ENCODE measurements at places on chromosomes 12 and 14.

GRCh38 chr12:116209503-116209902, 68.0 kb downstream of the MED13L start:
- no peak for DNase-seq

- DNase-seq, result no peak
Observed at GRCh38 chr12:96462571-96463280, 26.7 kb upstream of the CFAP54 start.

DNA sequence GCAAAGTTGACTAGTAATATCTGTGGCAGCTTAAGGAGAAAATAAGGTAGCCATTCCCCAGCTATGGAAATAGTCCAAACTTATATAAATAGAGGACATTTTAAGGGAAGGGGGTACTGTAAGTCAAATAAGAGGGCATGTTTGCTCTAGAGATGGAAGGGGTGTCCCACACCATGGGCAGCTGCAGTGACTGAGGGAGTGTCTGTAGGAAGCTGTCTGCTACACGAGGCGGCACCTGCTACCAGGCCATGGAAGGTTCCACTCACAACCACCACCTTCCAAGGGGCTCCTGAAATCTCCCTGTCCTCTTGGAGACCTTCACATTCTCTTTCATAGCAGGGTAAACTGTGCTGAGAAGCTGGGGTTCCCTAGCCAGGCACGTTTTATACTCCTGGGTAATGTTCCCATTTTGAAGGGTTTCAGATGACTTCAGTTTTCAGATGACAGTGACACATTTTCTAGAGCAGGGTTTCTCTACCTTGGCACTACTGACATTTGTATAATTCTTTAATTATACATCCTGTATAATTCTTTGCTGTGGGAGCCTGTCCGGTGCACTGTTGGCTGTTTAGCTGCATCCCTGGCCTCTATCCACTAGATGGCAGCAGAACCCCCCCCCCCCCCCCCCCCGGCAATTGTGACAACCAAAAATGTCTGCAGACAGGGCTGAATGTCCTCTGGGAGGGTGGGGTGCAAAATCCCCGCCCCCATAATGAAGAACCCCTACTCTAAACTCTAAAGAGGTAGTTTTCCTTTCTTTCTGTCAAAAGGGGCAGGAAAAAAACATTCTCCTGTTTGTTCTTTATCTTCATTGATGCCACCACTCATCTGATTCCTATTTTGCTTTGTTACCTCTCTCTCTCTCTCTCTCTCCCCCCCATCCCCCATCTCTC, 11.6 kb upstream of the SMCO2 start:
- DNase-seq, result no peak

- DNase-seq, result peak; percentile 85
Observed at GRCh38 chr12:124754949-124755800, 108.5 kb downstream of the SCARB1 start.

- DNase-seq, result no peak
Observed at GRCh38 chr14:39015360-39015961, 87.6 kb downstream of the SEC23A start.

DNA sequence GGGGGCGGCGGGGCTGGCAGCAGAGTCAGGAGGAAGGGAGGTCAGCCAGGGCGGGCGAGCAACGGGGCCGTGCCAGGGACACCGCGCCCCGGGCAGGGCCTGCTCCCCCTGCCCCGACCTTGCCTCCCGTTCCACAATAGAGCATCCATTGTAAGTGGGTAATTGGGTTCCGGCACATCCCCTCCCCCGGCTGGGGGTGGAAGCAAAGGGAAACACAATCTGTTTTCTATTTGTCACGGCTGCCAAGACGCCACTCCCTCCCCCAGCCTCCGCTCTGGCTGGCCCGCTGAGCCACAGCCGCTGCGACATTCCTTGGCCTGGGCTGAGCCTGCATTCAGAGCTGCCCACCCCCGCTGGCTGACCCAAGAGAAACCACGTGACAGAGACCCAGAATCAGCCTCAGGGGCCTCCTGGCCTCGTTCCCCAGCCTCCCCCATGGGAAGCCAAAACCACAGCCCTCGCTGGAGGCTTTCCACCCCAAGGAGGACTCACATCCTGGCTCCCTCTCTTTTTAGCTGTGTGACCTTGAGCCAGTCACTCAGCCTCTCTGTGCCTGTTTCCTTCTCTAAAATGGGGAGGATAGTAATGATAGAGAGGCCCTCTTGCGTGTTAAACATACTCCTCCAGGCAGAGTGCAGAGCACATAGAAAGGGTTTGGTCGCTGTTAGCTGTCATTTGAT, 117.6 kb downstream of the SCARB1 start:
- DNase-seq, result peak; percentile 44

- no peak for DNase-seq
Observed at GRCh38 chr14:90592655-90593054, 195.8 kb downstream of the CALM1 start.

GRCh38 chr12:113766879-113767878, 198.9 kb downstream of the RBM19 start:
- no peak for DNase-seq

- DNase-seq, result no peak
Observed at GRCh38 chr14:31083781-31084180, 57.6 kb upstream of the STRN3 start.

DNA sequence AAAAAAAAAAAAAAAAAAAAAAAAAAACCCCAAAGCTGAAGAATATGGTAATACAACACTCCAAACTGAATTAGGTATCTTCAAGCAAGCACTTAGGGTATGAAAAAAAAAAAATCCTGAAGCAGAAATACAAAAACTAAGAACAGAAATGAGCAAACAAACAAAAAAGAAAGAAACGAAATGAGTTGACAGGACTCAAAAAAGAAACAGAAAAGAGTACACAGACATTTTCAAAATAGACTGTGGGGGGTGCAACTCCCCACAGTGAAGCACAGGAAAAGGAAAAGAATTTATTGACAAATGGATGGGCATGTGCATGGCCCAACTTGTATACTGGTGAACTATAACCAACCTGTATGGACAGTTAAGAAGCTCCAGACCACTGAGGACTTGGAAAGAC, 24.6 kb downstream of the RPS6KA5 start:
- no peak for DNase-seq

GRCh38 chr12:128025589-128026245, 241.3 kb upstream of the TMEM132C start:
- no peak for DNase-seq

- no peak for DNase-seq
Observed at GRCh38 chr12:78403136-78403535, 461.4 kb upstream of the SYT1 start.

DNA sequence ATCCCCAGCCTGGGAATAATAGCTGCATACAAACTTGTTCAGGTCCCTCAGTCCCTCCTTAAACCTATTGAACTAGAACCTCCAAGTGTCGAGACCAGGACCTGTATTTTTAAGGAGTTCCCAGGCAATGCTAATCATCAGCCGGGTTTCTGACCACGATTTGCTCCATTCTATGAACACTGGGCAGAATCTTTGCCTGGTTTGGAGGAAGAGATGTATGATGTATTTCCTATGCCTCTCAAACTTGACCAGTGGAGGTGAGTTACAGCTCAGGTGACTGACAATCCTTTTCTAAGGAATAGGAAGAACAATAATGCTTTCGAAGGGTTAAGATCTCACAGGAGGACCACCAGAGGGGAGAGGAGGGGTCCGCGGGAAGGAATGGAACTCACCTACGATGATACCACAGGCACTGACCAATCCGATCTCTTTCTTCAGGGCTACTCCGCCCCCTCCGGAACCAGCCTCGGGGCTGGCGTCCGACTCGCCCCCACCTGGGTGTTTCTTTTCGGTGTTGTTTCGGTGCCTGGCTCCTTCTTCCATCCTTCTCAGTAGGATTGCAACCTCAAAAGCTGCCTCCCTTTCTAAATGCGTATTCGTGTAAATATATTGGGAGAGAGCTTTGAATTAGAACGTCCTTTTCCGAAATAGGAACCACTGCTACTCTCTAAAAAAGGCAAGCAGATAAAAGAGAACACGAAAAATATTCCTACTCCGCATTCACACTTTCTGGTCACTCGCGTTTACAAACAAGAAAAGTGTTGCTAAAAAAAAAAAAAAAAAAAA, 895 bp downstream of the SLC7A8 start:
- DNase-seq, result no peak

DNA sequence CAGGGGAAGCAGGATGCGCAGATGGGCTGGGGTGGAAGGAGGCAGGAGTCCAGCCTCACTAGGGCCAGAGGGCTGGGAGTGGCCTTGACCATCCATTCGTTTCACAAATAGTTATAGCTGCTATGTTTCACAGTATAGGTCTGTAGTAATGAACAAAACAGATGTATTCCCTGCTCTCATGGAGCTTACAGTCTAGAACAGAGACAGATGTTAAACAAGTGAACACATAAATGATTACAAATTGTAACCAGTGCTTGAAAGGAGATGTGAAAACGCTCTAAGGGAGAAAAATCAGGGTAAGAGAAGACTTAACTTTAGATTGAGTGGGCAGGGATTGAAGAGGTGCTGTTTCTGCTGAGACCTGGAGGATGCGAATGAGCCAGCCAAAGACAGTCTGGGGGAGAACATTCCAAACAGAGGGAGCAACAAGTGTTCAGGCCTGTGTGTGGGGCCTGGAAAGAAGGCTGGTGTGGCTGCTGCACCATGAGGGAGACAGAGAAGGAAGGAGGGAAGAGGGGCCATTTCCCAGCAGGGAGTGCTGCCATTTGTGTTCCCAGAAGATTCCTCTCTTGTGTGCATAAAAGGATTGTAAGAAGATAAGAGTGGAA, 14.6 kb downstream of the CFAP251 start:
- DNase-seq, result no peak

DNA sequence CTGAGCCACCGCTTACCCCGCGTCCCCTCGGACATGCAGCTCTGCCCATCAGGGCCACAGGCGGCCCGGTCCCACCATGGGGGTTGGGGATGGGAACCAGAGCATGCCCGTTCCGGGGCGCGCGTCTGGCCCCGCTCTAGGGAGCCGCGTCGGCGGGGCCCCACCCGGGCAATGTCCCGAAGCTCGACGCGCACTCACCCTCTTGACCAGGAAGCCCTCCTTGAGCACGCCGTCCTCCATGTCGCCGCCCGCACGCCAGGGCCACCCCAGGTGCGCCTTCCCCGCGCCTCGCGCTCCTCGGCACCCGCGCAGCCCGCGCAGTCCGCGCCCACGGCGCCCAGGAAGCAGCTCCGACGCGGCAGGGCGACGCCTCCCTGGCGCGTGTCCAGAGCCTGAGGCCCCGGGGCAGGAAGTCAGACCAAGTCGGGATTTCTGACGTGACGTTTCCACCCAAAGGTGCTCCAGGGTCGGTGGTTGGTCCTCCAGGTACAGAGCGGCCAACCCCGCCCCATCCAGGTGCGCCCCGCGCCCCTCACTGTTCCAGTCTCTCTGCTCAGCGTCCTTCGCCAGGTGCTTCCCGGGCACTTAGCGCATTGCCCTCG, at the start of gene PLEK2:
Gene PLEK2 (minus strand): TSS at position 346 of the 602 bp plus-strand sequence. CDS start 106 bp downstream, at position 240.
- DNase-seq, result no peak

GRCh38 chr12:56714431-56714929, 10.6 kb downstream of the NACA start:
- no peak for DNase-seq

DNA sequence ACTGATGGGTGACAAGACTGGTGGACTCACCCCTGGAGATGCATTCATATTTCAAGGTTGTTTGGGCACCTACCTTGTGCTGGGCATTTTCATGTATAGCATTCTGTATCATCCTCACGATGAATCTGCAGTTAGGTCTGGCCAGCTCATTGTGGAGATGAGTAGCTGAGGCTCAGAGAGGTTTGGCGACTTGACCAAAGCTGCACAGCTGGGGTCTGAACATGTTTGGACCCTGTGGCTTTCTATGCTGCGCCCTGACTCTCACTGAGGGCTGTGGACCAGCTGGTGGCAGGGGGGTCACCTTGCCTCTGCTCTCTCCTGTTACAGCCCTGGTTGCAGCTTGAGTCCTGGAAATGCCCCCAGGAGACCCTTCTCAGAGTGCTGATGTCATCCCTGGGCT, 24.9 kb upstream of the CCDC63 start:
- no peak for DNase-seq

- peak; percentile 30 for DNase-seq
Observed at GRCh38 chr12:71455028-71455737, 15.6 kb downstream of the LGR5 start.

GRCh38 chr14:57865403-57866198, at the start of gene SLC35F4:
Gene SLC35F4, minus strand, starts transcription at chr14:57866092.
- peak; percentile 15 for DNase-seq

GRCh38 chr12:55736780-55737580, 5.9 kb upstream of the GDF11 start:
- peak; percentile 70 for DNase-seq

GRCh38 chr12:123491481-123491880, 33.5 kb downstream of the SNRNP35 start:
- DNase-seq, result no peak

DNA sequence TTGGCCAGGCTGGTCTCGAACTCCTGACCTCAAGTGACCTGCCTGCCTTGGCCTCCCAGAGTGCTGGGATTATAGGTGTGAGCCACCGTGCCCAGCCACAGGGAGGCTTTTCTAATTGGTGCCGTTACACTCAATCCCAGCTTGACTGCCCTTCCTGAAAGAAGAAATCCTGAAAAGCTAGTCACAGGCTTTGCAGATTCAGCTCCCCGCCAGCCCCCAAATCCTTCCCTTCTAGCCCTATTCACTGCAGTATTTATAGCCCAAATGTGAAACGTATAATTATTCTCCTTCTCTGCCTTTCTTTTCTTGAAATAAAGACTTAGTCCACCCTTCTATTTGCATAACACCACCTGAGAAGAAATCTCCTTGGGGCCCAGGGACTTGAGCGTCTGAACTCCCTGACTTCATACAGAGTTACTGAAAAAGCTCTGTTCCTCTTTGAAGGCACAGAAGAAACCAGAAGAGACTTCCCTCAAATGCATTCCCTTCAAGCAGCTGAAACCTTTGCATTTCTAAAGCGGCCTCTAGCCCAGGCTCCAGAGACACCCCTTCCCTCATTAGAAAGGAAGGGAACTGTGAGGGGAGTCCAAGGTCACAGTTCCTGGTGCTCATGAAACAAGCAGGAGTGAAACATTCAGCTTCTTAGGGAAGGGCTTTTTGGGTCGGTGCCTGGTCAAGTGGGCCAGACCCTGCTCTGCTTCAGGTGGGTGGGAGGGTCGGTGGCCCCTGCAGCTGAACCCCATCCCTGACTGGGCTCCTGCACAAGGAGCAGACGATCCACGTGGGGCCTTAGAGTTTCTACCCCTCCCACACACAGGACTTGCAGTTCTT, 42.3 kb upstream of the BATF start:
- DNase-seq, result no peak

- DNase-seq, result no peak
Observed at GRCh38 chr14:60515511-60516289, 6.8 kb downstream of the SIX6 start.

- DNase-seq, result no peak
Observed at GRCh38 chr14:55416866-55417265, 5.2 kb upstream of the ATG14 start.

- DNase-seq, result no peak
Observed at GRCh38 chr14:105019861-105020814, 745 bp downstream of the CDCA4 start.

GRCh38 chr12:40058721-40059190, 47.1 kb downstream of the SLC2A13 start:
- no peak for DNase-seq

- DNase-seq, result no peak
Observed at GRCh38 chr12:120515496-120515895, 13.5 kb downstream of the COQ5 start.

DNA sequence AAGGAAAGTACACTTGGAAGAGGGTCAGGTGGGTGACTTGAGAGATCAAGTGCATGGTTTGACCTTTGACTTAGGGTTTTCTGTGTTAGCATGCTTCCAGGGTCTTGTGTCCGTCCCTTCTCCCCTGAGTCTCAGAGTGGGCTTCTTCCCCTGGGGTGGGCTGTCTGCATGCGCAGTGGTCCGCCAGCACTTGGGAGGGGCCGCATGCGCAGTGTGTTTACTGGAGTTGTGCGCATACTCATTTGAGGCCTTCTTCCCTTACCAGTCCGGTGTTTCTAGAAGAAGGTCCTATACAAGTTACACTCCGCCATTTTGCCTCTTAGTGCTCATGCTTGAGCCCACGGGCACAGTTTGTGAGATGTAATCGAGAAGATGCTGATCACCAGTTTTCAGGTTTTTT, 58.5 kb downstream of the RIN3 start:
- DNase-seq, result no peak

Data from NCI-H187 (cell line).